RCC 7860 (cell line): ENCODE measurements at places on chromosomes 4 and X.

GRCh38 chr4:100984901-100985300 lies 362.4 kb downstream of the PPP3CA start:
- DNase-seq = no peak

- DNase-seq = no peak
Measured at GRCh38 chrX:150044556-150044955, 106.3 kb upstream of the EOLA2 start.

- DNase-seq = no peak
Measured at GRCh38 chrX:2517055-2517454, 16.3 kb upstream of the DHRSX start.

GRCh38 chr4:150379454-150379853 lies 202.5 kb upstream of the MAB21L2 start:
- DNase-seq = no peak

DNA sequence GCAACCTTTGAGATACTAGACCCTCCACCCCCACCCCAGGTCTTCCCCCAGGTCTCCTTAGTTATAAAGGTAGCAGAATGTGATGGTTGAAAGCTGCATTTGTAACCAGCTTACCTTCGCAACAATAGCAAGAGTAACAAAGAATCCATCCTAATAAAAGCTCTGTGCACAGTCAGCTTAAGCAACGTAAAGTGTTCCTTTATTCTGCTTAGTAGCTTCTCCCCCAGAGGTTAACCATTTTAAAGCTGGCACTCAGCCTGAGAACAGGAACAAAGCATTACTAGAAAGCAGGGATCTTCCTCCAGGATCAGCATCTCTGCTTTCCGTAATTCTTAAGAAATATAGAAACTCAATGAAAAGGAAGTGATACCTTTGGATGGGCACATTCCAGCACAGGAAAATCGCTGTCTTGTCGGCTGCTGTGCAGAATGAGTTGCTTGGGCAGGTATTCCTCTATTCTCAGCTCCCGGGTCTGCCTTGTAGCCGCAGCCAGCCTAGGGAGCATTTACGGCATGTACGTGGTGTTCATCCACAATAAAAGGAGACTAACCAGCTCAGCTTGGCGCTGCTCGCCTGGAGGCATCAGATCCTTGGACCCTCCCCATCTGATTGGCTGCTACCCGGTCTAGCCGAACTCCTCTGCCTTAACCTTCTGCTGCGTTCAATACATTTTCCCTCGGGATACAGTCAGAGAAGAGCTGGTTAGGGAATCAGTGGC lies 113.0 kb upstream of the TLR3 start:
- DNase-seq = no peak

DNA sequence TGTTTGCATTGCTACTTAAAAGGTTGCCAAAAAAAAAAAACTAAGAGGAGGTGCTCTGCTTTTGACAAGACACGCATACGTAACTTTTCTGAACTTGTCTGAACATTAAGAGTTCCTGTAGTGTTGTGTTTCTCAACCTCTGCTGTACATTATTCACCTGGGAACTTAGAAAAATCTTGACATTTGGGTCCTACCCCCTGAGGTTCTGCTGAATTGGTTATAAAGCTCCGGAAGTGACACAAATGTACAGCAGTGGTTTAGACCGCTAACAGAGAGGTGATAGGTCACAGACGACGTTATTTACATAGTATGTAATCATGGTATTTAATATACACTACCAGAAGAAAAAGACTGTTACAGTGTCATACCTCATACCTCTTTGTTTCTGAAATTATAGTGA lies 61.1 kb downstream of the CPEB2 start:
- no peak for DNase-seq

DNA sequence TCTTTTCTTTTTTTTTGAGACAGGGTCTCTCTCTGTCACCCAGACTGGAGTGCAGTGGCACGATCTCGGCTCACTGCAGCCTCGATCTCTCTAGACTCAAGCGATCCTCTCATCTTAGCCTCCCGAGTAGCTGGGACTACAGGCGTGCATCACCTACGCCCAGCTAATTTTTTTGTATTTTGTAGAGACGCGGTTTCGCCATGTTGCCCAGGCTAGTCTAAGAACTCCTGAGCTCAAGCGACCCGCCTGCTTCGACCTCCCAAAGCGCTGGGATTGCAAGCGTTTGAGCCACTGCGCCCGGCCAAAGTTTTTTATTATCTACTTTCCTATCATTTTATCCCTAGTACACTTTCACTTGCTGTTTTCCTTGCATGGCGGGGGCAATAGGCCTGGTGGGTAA lies 1.4 kb downstream of the UBA6 start:
- no peak for DNase-seq
